ENCODE measurements at places on chromosomes 5 and 9.
A peak's percentile ranks its signal among the peaks of the same experiment; 100 is the strongest.

DNA sequence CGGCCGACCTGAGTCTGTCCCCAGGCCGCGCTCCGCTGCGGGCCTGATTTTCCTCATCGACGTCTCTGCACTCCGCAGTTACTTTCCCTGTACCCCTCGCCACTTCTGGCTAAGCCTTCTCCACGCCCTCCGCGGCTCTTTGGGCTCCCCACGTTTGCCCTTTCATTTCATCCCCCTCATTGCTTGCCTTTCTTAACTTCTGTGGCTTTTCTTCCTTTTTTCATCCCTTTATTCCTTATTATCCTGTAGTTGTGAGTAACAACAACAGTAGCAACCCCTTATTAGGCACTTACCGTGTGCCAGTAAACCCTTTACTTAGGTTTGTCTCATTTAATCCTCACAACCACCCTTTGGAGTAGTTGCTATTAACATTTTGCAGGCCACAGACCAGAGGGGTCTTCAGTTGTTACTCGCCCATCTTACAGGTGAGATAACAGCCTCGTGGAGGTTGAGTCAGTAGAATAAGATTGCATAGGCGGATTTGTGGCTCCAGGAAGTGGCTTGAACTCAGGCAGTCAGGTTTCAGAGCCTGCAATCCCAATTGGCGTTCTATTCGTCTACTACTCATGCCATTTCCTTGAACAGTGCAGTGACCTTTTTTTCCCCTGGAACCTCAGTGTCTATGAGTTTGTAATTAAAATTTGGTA lies 724 bp downstream of the TCERG1 start:
- DNase-seq, result peak; percentile 38

- peak; percentile 74 for DNase-seq
Measured at GRCh38 chr5:172939071-172939470, 20.2 kb upstream of the RPL26L1 start.

GRCh38 chr5:176851871-176852658 lies 41.7 kb downstream of the UNC5A start:
- DNase-seq, result no peak

DNA sequence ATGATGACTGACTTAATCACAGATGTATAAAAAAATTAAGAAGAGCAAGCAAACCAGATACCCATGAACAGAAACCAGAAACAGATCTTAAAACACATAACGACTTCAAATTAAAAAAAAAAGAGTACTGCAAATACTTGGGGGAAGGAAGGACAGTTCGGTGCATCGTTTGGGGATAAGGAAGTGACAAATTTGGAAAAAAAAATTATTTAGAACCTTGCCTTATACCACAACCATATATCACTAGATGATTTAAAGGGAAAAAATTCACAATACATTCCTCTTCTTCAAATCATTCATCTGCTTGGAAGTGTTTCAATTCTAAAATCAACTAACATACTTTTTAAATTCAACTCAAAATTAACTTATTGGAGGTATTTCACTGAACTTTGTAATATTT lies 1038.6 kb upstream of the DMAC1 start:
- no peak for DNase-seq

DNA sequence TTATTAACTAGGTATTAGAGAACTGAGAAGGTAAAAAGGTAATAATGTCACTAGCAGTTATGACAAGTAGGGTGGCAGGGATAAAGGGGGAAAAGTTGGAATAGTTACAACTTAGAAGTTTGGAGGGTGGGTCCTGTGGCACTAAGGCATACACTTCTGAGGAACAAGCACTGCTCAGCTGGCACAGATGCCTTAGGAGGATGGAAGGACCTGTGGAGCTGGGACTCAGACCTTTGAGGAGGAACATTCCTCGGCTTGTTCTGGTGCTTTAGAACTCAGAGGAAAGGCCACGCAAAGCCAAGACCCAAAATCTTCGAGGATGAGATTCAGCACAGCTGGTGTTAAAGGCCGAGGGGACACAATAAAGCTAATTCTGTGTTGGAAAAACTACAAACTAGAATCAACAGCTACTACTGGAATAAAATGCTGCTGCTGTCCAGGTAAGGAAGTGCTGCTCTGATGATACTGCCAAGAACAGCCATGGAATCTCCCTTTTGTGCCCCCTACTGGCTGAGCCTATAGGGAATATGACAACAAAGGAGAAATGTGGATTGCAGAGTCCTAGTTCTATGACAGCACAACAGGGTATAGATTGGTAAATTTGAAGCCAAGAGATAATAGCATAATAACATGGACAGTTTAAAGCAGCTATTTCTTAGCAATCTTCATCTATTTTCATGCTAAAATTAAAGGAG lies 126.7 kb downstream of the SLC25A46 start:
- peak; percentile 66 for DNase-seq

DNA sequence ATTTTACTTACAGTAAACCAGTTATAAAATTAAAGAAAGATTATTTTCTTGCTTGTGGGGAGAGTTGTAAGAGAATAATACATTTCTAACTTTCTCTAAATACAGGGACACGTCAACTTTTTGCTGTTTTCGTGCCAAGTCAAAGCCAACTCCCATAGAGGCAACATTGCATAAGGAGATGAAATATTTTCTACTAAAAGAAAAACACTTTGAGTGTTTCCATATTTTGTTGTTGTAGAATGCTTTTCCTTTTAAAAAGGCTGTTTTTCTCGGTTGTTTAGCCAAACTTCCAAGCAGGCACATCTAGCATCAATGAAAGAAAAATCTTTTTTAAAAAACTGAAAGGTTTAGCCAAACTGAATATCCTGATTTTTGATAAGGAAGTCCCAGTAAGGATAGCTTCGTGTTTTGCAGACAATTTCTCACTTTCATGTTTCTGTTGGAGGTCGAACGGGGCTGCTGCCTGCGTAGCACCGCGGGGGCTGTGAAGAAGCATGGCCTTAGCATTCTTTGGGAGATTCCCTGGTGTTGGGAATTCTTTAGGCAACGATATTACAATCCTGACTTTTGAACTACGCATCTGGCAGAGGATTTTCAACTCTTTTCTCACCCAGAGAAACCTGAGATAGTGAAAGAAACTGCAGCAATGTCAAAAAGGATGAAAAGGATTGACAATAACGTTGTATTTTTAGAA lies 108.1 kb upstream of the FBXL7 start:
- DNase-seq, result no peak

DNA sequence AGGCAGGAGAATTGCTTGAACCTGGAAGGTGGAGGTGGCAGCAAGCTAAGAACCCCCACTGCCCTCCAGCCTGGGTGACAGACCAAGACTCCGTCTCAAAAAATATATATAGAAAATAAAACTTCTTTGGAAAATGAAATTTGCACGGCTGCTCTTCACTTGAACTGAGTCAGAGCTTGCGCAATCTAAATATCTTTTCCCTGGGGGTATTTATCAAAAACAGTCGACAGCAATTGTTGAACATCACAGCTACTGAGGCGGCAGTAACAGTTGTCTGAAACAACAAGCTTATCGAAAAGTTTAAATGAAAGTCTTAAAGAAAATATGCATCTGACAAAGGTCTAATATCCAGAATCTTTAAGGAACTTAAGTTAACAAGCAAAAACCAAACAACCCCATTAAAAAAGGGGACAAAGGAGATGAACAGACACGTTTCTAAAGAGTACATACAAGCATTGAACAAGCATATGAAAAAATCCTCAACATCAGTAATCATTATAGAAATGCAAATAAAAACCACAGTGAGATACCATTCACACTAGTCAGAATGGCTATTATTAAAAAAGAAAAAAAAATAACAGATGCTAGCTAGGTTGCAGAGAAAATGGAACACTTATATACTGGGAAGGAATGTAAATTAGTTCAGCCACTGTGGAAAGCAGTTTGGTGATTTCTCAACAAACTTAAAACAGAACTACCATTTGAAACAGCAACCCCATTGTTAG lies 153.6 kb upstream of the CDH9 start:
- DNase-seq, result no peak

DNA sequence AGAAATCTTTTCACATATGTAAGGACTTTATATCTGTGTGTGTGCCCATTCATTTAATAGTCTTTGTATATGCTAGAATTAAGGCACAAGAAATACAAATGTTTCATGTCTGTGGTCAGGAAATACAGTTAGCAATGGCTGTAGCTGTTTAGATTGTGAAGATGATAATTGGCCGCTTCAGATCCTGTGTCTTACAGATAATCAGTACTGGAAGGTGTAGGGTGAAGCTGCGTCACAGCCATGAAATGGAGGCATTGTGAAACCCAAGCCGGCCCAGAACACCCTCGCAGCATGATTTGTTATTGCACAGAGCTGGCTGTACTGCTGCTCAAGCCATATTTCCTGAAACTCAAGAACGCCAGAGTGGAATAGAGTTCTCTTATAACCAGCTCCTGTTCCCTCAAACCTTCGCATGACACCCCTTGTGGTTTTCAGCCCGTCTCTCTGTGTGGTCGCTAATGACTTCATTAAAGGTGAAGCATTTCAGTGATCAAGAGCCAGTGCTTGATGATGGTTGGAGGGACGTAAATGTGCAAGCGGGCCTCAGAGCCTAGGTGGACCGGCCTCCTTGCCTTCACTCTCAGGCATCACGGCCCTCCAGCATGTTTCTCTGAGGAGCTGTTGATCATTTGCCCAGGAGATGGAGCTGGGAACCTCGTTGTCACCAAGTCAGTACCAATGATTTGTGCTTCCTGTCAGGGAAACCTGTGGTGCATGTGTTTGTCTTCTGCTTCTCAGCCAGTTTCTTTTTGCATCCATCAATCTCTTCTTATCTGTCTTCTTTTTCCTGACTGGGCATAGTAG lies 80.1 kb downstream of the F2RL2 start:
- DNase-seq, result no peak

DNA sequence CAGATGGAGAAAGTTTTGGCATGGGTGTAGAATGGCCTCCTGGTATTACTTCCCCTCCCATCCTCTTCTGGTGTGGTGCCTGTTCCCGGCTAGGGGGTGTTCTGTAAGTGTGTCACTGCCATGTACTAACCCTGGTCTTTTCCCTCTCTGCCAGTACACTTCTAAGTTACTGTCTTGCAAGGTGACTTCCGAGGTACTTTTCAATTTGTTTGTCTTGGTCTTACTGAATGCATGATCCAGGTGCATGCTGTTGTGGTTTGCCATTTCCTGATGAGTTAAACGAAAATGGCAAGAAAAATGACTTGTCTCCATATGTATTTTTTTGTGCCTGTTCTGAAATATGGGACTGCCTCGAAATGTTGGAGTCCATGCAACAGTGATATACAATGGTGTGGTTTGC lies 46.0 kb downstream of the C9orf152 start:
- no peak for DNase-seq

- DNase-seq, result peak; percentile 33
Measured at GRCh38 chr5:151156507-151157420, 815 bp downstream of the ANXA6 start.

DNA sequence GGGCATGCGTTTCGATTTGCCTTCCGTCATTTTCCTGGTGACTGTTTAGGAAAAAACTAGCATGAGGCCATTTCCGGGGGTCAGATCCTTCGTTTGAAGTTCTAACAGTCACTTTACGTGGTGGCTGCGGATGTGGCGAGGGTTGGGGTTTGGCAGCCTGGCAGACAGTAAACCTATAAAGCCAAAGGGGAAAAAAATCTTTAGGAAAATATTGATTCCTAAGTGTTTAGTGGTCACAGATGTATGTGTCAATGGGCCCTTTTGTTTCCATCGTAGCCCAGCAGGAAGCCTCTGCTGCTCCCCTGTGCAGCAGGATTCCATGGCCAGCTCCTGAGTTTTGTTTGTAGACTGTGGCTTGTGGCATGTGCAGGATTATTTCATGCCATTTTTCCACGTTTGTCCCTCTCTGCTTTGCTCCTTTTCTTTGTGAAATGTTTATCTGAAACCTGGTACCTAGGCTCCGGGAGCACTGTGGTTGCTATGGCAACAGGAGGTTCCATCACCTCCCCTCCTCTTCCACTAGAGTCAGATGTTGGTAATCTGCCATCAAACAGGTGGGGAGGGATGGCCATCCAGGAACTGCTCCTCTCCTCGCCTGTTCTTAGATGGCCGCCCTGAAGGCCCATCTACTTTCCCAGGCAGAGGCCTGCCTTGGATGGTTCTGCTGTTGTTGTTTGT lies 202.3 kb downstream of the AOPEP start:
- DNase-seq, result no peak

GRCh38 chr5:95664204-95664786 lies 17.7 kb downstream of the RFESD start:
- no peak for DNase-seq

GRCh38 chr5:43730832-43731342 lies 127.9 kb downstream of the NNT start:
- DNase-seq, result no peak

- DNase-seq, result no peak
Measured at GRCh38 chr9:76433406-76433805, 25.6 kb upstream of the GCNT1 start.

- peak; percentile 41 for DNase-seq
Measured at GRCh38 chr5:115962565-115963402, 509 bp downstream of the LVRN start.
